BE2C (cell line): ENCODE measurements at places on chromosomes 1 and 21.

DNA sequence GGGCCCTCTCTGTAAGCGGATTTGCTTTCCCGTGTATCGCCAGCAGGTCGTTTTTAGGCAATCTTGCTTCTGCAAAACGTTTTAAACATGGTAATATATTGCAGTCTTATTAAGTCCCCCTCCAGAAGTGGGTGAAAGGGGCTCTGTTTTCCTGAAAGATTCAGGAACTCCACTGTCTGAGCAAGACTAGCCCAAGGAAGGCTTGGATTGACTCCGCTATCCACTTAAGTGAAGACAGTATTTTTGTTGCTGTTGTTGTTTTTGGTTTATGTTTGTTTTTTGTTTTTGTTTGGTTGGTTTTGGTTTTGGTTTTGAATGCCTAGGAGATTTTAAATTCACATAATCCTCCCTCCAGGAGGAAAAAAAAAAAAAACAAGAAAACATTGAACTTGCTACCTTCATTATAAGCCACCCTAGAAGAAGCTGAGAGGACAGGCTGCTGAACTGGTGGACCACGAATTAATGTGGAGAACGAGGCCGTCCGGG, 29.1 kb upstream of the NFIA start:
- DNase-seq = no peak

GRCh38 chr1:233603478-233603877, 10.4 kb upstream of the KCNK1 start:
- DNase-seq = no peak

GRCh38 chr1:39348278-39348677, 143.2 kb upstream of the BMP8A start:
- DNase-seq = no peak

GRCh38 chr1:183243161-183244050, 57.3 kb downstream of the LAMC2 start:
- no peak for DNase-seq

DNA sequence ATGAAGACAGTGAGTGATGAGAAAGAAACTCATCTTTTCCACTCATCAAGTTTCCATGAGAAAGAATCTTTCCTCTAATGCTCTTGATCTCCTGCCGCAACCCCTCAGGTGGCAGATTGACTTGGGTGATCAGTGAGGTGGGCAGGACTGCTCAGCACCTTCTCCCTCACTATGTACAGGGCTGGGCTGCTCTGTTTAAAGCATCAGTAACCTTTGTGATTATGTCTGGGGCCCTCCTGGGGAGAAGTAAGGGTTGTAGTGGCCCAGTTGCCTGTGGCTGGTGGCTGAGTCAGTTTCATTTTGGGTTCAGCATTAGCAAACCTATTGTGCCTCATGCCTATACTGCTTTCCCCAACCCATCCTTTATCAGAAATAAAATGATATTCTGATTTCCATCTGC, 366.0 kb downstream of the TTLL7 start:
- no peak for DNase-seq

GRCh38 chr1:245969283-245969682, 537.8 kb downstream of the SMYD3 start:
- DNase-seq = no peak
